D341Med (cell line): ENCODE measurements at places on chromosomes 7 and 10.
A peak's percentile ranks its signal among the peaks of the same experiment; 100 is the strongest.

- no peak for DNase-seq
These were observed 73.5 kb downstream of the LRRN3 start for GRCh38 chr7:111164442-111164841.

- DNase-seq, result no peak
These were observed 22.9 kb downstream of the FAM3C start for GRCh38 chr7:121373177-121373576.

DNA sequence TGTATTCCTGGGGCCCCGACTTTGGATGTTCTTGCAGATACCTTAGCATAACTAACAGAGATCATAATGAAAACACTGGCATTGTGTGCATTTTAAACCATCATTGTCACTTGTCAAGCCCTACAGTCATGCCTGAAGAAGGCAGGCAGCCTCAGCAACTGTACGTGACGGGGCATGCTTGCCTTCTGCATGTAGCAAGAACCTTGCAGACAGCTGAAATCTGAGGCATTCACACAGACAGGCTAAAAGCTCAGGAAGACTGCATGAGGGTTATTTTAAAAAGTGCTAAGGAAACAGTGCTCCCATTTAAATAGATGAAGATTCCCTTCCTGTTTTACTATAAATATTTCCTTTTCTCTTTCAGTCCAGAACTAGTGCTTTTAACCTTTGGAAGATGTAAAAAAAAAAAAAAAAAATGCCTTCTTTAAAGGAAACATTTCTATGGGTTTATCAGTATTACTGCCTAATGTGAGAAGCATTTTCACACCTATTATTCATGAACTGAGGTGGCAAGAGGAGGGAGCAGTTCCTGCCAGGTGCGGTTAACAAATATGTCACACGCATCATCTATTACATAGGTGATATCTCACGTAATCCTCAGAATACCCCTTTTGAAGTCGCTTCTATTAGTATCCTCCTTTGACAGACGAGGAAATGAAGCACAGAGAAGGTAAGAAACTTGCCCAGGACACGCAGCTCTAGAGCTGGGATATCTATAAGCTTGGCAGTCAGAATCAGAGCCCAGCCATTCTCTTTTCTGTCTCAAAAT is 88.1 kb downstream of the PRKCQ start:
- DNase-seq, result no peak

- no peak for DNase-seq
These were observed 2.4 kb downstream of the IPMK start for GRCh38 chr10:58265249-58265648.

DNA sequence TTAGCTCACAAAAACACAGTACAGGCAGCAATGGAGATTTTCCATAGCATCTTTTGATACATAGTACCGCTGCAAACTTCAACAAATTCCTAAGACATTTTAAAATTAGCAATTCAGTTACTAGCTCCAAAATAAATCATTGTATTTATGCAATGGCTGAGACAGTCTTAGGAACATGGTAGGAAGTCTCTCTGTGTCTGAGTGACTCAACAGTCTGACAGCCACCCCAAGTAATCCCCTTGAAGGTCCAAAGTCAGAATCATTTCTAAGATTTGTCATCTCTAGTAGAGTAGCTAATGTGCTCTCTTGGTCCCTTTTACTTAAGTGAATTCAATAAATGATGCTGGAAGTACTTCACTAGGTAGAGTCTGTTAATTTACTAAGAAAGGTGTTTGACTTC is 93.8 kb upstream of the NOBOX start:
- DNase-seq, result no peak

DNA sequence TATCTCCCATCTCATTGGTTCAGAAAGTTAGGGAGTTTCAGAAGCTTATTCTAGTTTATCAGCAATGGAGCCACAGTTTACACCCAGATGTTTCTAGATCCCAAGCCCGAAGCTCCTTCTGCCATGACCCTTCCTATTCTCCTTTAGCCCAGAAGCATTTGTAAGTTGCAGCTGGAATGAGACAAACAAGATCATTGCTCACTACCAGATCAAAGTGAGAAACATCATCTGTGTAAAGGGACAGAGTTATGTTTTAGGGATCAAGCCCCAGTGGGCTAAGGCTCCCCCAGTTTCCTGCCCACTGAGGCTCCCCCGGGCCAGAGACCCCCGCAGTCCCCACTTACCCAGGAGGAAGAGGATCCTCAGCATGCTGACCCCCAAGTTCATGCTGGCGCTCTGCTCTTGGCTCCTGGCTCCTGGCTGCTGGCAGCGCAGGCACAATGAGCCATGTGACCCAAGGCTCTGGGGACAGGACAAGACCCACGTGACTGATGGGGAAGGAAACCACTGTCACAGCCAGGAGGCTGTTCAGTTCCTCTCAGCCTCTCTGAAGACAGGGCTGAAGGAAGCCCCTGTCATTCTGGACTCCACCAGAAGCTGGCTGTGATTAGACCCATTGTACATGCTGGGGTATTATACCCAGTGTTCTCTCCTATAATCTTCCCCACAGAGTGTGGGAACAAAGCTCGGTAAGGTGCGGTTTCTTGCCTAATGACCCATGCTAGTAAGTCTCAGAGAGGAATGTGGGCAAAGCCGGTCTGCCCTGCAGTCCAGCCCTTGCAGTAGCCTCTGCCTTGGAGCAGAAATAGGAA is at the start of gene TMEM273:
TSS of gene TMEM273 (minus strand) at position 442 of the 812 bp plus-strand sequence. CDS start at position 387, 55 bp downstream.
- DNase-seq, result no peak

GRCh38 chr7:204326-204725 is 12.0 kb downstream of the FAM20C start:
- no peak for DNase-seq

DNA sequence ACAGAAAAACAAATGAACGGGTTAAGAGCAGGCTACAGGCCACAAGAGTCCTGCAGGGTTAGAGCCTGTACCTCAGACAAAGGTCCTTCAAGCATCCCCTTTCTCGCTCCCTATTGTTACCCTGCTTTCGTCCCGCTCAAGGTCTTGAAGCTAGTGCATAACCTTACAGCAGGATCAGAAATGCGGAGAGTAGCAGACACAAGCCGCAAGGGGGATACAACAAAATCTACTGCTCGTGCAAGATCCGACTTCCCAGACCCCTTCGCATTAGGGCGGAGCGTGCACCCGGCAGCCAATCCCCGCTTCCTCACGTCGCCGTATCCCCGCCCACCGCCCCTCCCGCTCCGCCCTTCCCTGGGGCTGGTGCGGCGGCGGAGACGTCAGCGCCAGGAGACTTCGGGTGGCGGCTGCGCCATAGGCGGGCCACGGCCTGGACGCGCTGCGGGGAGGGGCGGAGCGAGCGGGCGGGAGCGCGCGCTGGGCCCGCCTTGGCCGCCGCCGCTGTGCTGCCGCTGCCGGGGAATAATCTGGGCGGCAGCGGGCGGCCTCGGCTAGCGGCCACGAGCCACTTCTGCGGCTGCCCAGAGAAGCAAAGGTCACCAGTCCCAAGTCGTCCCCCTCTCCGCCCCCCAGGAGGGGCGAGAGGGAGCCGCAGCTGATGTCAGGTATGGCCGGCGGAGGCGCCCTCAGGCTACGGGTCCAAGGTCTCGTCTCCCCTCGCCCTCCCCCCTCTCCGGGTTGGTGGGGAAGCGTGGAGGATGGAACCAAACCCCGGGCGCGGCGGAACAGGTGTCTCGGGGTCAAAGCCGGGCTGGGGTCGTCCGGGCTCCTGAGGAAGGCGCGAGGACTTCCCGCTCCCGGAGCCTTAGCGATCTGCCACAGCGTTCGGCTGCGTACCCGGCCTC is at the start of gene C1GALT1:
TSS of gene C1GALT1 (plus strand) at position 389 of the 905 bp plus-strand sequence. CDS start 51,776 bp downstream, outside the sequence.
- DNase-seq, result peak; percentile 98

- DNase-seq, result no peak
These were observed 642.4 kb downstream of the GRID1 start for GRCh38 chr10:85724215-85724614.
